ENCODE measurements at places on chromosomes 3 and 15.
A peak's percentile ranks its signal among the peaks of the same experiment; 100 is the strongest.

GRCh38 chr3:171677706-171678105 lies 132.6 kb downstream of the PLD1 start:
- DNase-seq, result no peak

DNA sequence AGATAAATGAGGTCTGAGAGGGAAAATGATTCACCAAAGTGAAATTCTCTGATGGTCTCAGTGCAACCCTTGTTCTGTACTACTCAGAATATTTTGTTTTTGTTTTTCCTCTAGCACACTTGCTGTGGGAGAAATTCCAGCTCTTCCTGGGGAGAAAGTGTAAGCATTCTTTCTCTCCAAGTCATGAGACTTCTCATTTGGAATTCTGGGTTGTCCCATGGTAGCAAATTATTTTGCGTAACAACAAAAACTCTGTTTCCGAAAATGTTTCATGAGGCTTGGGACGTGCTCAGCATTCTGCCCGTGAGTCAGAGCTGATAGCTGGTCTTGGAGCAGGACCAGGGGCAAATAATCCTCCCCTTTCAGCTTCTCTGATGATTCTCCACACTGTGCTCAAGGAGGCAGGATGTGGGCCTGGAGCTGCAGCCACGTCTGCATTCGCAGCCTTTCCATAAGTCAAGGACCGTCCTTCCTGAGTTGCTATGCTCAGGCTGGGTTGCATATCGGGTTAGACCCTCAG lies 70.3 kb downstream of the SENP2 start:
- no peak for DNase-seq

DNA sequence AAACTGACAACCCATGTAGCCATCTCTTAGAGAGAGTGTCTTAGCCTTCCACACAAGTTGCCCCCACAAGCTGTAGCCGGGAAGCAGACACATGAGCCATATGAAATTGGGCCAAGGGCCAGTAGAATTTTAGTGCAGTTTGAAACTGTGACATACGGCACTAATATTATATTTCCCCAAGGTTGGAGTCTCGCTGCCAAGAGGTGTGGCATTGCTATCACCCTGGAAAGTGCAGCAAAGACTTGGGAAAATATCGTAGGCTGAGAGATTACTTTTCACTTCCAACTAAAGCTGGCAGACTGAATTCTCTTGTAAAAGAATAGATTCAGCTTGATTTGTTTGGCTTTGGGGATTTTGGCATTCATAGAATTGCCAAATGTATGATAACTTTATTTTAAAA lies 89.2 kb downstream of the ECT2 start:
- DNase-seq, result no peak

- no peak for DNase-seq
Measured at GRCh38 chr3:58190882-58191281, 19.9 kb downstream of the DNASE1L3 start.

GRCh38 chr3:45124352-45124751 lies 21.8 kb downstream of the CDCP1 start:
- no peak for DNase-seq

DNA sequence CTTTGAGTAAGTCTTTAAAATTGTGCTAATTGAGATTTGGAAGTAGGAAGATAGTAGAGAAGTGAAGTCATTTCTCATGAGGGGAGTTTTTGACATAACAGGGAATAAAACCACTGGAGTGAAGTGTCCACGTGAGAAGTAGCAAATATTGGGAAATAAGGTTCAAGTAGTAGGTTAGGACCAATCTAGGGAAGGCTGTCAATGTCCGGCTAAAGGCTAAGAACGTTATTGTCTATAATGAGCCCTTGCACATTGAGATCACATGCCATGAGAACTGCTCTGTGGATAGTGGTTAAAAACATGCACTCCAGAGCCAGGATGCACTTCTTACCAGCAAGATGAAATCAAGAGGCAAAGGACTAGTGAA lies 459.9 kb upstream of the TPRG1 start:
- no peak for DNase-seq

DNA sequence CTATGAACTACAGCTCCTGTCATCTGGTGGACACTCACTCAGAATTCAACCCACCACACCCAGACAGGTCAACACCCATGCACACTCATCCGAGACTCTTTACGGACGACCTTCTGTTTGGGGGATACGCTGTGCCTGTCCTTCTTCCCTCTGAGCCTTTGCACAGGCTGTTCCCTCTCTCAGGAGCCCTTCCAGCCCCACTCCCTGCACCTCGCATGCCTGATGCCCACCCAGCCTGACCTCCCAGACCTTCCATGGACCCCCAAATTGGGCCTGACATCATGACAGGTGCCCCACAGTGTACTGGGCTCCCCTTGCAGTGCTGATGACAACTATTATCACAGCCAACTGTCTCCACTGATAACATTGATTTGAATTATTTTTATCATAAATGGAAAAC lies 135.8 kb downstream of the NSMCE3 start:
- no peak for DNase-seq

DNA sequence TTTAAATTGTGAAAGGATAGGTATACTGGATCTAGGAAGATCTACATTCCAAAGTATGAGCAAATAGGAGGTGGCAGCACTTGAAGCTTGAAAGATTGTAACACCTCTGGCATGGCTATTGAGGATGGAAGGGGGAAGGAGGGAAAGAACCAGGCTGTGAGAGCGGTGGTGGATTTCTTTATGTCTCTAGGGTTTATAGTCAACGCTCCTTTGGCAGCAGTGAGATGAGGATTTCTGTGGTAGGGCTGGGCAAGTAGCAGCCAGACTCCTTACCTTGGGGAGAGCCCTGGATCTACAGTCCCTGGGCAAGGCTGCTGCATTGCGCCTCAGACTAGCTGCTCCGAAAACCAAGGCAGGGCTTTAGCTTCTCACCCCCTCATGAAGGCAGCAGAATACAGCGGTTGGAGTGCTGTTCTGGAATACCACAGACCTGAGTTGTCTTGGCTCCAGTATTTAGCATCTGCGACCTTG lies 53.2 kb downstream of the MEF2A start:
- no peak for DNase-seq

GRCh38 chr3:155766206-155766605 lies 21.3 kb upstream of the PLCH1 start:
- no peak for DNase-seq

GRCh38 chr15:67564968-67565345 lies 22.5 kb downstream of the MAP2K5 start:
- no peak for DNase-seq

GRCh38 chr3:39405687-39406367 lies 693 bp upstream of the RPSA start:
- no peak for DNase-seq

DNA sequence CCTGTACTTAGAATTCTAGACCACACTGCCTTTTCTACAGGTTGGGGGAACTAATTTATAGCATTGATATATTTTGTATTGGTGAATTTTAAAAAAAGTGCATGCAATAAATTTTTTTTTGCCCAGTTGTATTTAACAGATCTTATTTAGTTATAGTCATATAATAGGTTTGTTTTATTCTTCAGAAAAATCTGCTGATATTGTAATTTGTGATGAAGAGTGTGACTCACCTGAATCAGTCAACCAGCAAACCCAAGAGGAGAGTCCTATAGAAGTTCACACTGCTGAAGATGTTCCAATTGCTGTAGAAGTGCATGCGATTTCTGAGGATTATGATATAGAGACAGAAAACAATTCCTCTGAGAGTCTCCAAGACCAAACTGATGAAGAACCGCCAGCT lies 10.3 kb downstream of the ZNF639 start:
- no peak for DNase-seq

DNA sequence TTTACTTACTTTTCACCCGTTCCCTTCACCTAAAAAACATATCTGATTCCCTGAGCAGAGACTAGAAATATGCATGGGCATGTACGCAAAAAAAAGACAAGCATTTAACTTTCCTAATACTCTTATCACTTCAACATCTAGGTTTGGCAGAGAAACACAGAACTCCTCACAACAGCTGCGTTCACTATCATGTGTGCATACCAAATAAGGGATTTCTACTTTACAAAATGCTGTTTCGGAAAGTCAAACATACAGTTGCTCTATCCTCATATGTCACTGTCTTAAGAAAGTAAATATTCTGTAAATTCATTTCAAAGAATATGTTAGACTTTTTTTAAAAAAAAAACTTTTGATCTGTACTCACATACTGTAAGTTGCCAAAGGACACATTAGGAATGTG lies 65.1 kb upstream of the CBLB start:
- DNase-seq, result no peak

DNA sequence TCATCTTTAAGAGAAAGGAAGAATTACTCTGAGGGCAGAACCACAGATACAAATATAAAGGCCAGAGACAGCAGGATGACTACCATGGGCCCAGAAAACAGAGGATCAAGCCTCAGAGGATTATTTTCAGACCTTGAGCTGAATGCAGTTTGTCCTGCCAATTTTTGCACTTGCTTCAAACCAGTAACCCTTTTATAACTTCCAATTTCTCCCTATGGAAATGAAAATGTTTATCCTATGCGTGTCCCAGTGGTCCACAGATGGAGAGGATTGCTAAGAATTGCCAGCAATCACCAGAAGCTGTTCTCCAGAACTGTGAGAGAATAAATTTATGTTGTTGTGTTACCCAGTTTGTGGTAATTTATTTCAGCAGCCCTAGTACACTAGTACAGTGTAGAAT lies 26.4 kb upstream of the MME start:
- DNase-seq, result no peak

DNA sequence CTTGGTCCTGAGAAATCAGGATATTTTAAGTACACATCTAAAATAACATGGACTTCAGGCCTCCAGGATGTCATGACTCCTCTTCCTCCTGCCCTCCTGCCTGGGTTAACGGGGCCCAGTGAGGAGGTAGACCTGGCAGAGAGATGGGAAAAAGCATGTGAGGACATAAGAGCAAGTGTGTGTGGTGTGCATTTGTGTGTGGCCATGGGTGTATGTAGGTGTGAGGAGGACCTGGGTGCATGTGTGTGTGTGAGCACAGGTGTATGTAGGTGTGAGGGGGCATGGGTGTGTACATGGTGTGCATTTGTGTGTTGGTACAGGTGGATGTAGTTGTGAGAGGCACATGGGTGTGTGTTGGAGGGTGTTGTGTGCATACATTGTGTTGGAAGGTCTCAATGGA lies 105.4 kb downstream of the EPHB1 start:
- no peak for DNase-seq

DNA sequence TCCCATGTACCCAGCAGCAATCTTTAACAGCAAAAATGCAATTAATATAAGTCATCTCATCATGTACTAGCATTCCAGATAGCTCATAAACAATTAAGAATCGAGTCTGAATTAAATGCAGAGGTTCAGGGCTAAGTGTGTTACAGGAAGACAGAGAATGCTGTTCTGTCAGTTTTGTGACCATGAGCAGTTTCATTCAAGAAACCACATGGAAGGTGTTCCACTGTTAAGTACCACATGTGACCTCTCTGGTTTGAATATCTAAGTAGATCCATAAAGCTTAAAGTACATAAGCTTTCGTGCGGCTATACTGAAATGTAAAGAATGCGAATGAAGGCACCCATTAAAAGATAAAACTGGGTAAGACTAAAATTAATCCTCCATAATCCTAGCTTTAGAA lies 272.3 kb downstream of the IL5RA start:
- no peak for DNase-seq

GRCh38 chr3:66338927-66339326 lies 118.1 kb downstream of the SLC25A26 start:
- DNase-seq, result no peak

- DNase-seq, result no peak
Measured at GRCh38 chr15:97177151-97177577, 783.3 kb upstream of the ARRDC4 start.

- DNase-seq, result peak; percentile 34
Measured at GRCh38 chr3:133964547-133964946, 65.2 kb downstream of the SLCO2A1 start.

DNA sequence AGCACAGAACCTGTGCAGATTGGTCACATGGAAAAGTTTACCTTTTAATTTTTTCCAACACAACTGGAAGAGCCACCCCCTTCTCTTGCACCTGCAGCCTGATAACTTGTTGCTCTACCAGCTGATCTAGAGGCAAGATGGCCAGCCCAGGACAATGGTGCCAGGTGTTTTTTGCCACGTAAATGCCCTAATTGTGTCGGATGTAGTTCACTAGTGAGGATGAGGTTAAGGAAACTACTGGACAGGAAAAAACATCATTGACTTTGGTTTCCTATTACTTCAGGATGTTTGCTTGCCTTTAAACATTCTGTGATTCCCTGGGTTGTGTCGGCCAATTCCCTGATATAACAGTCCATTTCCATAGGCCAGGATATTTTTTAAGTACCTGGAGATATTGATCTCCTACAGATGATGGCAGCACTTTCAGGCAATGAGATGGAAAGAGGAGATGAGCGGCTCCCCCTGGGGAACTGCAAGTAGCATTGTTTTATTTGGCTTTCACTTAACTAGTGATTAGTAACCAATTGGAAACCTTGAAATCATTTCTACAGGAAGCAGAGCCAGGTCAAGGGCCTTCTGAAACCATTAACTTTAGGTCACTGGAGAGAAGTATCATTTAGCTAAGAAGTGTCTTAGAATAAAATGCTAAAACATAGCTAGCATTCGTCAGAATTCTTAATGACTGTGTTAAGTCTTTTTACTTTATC lies 72.5 kb downstream of the OSBPL10 start:
- DNase-seq, result peak; percentile 82

DNA sequence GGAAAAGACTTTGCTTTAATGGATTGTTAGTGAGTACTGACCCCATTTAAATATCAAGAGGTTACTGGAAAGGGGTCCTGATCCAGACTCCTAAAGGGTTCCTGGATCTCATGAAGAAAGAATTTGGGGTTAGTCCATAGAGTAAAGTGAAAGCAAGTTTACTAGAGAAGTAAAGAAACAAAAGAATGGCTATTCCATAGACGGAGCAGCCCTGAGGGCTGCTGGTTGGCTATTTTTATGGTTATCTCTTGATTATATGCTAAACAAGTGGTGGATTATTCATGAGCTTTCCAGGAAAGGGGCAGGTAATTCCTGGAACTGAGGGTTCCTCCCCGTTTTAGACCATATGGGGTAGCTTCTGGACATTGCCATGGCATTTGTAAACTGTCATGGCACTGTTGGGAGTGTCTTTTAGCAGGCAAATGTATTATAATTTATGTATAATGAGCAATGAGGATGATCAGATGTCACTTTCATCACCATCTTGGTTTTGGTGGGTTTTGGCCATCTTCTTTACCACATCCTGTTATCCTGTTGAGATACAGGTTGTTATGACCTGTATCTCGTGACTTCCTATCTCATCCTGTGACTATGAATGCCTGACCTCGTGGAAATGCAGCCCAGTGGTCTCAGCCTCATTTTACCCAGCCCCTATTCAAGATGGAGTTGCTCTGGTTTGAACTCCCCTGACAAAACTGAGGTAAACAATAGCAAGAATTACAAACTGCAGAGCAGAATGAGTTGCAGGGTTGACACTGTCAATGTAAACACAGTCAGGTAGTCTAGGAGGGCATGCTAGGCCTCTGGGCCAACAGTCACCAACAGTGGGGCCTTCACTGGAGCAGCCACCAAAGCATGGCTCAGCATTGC lies 10.3 kb upstream of the GPR160 start:
- DNase-seq, result no peak

All from NCI-H2029 (cell line).